Tibial nerve (tissue), 4 donors: ENCODE measurements at places on chromosomes 7 and 10.

DNA sequence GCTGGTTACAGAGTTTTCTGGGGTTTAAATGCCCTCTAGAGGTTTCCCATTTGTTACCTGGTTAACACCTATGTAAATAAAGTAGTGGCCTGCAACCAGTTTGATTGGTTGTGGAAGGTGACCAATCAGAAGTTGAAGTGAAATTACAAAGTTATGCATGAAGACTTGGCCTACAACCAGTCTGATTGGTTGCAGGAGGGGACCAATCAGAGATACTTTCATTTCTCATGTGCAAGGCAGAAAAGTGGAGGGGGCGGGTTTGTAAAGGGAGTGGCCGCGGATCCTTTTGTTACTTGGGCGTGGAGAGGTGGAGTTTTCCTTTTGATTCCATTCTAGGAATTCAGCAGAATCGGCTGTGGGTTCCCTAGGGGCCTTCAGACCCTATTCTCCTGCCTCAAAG, 80.8 kb downstream of the SEC23IP start:
- DNase-seq: no peak

- no peak for DNase-seq
These were observed 115.9 kb downstream of the CHCHD3 start for GRCh38 chr7:132965951-132966350.

GRCh38 chr7:87325576-87326370, 19.7 kb upstream of the CROT start:
- no peak for DNase-seq

DNA sequence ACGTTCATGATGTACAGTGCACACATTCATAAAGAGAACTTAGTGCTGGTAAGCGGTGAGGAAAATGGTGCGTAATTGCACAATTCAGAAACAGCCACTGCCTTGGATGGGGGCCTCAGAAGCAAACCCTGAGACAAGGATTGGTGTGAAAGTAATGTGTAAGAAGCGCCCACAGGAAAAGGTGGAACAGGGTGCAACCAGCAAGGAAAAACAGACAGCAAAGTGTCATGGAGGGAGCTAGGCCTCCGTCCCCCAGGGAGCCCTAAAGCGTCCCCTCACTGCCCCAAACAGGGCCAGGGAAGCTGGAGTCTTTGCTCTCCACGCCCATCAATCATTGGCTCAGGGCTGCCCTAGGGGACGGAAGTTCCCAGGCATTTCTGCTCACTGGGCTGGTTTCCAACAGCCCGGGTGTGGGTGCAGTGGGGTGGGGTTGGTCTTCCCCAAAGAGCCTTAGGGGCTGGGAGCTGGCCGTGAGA, 9.6 kb upstream of the C10orf105 start:
- DNase-seq: no peak

DNA sequence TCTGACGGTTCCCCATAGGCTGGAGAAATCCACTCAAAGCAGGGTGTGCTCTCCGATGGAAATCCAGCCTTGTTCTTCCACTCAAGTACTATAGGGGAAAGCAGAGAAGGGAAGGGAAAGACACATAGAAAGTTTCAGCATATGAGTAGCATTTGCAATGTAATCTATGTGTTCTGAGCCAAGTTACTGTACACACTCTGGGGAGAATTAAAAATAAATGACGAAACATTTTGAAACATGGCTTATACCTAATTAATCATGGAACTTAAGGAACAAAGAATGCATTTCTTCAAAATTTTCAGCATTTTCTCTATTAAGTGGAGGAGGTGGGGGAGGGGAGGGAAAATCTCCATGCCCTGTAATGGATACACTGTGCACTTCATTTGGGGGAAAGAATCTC, 198.1 kb upstream of the HABP2 start:
- no peak for DNase-seq

DNA sequence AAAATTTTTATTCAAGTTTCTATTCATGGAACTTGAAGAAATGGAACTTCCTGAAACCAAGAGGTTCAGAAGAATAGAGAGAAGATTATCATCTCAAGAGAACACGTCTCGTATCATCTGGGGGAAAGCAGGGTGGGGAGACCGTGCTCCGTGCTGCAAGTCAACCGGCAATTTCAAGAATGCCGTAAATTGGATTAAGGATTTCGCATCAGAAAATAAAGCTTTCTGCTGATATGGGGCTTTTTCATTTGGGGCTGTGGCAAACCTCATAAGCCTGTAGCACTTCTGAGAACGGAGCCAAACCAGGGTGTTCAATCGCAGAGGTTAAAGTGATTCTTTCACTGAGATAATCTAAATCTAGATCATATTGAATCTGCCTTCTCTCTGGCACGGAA, 150.1 kb upstream of the NPS start:
- DNase-seq: no peak

DNA sequence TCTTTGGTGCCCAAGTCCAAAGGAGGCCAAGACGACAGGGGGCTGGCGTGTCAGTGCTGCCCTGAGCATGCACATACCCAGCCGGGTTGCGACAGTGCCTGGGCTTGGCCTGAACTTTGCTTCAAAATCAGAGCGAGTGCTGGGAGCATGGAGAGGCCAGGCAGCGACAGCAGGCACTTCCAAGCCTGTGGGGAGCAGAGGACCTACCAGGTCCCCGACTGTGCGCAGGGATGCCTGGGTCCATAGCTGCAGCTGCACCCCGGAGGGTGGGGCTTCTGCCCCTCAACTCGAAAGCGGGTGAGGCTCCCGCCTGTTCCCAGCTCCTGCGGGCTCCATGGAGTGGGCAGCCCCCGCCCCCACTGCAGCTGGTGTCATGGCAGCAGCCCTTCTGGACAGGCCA, 79.1 kb downstream of the HDAC9 start:
- no peak for DNase-seq

DNA sequence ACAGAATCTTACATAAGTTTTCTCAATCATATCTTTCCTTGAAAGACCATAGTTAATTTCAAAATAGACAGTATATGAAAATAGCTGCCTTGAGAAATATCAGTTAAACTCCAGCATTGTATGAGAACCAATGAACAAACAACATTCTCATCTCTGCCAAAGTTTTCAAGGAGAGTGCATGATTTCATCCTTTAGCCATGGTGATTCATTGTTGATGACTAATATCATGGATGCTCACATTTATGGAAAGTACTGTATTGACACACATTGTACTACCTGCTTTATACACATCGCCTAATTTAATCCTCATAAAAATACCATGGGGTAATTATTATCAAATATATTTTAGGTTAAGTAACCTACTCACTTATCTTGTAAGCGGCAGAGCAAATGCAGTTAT, 250.3 kb downstream of the CNTNAP2 start:
- no peak for DNase-seq

DNA sequence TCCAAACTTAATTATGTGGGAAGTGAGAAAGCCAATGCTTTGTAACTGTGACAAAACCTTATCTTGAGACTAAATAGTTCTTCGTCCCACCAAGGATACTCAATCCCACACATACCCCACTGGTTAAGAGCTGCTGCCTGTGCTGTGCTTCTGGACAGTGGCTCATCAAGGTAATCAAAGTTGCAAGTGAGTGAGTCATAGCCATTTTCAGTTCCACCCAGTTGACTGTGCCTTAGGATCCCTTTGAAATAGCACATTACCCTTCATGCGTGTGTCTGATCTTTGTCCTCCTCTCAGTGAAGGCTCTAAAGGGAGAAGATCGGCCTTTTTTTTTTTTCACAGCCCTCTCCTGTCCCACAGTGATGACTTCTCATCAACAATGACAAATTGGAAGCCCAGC, 706.0 kb upstream of the AUTS2 start:
- DNase-seq: no peak

- DNase-seq: no peak
These were observed 16.7 kb downstream of the TMEM273 start for GRCh38 chr10:49171326-49172060.
